NCI-H345 (cell line): ENCODE measurements at places on chromosomes 1 and 21.

DNA sequence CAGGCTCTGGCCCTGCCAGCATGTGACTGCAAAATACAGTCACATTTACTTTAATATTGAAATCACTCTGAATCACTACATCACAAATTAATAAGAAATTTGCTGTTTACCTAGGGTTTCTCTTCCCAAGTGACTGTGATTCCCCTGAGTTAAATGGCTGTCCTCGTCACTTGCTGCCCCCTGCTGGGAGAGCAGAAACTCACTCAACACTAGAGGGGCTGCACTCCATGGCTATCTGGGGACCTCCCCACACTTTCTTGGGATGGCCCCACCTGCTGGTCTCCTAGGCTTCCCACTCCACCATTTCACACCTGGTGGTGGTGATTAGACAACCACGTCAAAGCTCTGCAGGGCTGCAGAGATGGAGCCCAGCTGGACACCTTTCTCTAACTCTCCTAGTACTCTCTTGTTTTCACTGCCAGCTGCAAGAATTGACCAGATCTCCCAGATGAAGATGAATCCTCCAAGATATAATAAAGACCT is 63.4 kb downstream of the CD2 start:
- DNase-seq: peak; percentile 36

- no peak for DNase-seq
Measured at GRCh38 chr21:26732432-26733221, 112.6 kb downstream of the ADAMTS1 start.

- no peak for DNase-seq
Measured at GRCh38 chr1:19229229-19229628, 19.2 kb upstream of the UBR4 start.

DNA sequence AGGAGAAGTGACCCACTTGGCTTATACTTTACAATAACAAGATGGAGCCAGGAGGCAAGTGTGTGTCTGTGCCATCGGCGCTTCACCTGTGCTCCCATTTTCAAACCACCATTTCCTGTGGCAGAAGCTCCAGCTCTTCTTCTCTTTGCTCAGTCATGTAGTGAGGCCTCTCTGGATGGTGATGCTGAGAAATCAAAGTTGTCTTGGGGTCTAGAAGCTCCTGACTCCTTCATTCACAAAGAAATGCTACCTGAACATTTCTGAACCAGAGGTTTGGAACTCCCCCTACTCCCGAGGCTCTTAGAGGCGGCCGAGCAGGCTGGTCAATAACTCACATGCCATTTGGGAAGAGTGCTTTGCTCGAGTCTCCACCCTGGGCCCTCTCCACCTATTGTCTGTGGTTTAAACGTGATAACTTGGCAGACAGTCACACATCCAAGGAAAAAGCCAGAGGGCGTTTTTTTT is 18.0 kb downstream of the SLAMF1 start:
- no peak for DNase-seq

DNA sequence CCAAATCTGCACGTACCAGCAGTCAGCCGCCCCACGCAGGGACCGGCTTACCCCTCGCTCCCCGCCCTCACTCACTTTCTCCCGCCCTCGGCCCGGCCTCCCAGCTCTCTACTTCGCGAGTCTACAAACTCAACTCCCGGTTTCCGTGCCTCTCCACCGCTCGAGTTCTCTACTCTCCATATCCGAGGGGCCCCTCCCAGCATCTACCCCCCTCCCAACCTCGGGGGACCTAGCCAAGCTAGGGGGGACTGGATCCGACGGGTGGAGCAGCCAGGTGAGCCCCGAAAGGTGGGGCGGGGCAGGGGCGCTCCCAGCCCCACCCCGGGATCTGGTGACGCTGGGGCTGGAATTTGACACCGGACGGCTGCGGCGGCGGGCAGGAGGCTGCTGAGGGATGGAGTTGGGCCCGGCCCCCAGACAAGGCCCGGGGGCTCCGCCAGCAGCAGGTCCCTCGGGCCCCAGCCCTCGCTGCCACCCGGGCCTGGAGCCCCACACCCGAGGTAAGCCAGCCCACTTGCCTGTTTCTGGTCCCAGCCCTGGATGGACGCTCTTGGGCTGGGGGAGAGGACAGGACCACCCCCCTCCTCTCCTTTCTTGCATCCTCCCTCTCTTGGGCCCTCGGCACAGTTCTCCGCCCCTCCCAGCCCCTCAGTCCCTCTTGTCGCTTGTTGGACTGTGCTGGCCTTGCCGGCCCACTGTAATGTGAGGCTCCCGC is at the start of gene ARTN:
ARTN (plus strand) TSS at position 416 of the 715 bp plus-strand sequence. CDS start 1,856 bp downstream, outside the sequence.
- peak; percentile 69 for DNase-seq

DNA sequence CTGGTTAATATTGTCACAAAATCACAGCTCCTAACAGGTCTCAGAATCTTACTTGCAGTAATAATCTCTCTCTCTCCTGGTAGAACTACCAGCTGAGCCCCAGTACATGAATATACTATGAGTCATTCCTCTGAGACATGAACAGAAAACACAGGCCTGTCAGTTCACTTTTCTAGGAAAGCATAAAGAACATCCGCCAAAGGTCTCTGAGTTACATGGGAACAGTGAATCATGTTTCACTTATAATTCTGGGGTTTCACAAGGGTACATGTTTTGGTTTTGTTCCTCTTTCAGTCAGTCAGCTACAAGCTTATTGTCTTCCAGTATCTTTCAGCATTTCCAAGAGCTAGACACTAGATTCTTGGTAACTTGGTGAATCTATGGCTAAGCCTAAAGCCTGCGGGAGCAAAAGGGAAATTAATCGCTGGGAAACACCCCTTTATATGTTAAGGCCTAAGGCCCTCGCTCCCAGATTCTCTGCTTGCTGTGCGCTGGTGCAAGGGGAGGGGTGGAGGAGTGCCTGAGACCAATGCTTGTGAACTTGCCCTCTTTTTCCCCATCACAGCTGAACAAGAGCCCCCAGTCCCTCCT is 31.7 kb downstream of the IFNGR2 start:
- DNase-seq: no peak

DNA sequence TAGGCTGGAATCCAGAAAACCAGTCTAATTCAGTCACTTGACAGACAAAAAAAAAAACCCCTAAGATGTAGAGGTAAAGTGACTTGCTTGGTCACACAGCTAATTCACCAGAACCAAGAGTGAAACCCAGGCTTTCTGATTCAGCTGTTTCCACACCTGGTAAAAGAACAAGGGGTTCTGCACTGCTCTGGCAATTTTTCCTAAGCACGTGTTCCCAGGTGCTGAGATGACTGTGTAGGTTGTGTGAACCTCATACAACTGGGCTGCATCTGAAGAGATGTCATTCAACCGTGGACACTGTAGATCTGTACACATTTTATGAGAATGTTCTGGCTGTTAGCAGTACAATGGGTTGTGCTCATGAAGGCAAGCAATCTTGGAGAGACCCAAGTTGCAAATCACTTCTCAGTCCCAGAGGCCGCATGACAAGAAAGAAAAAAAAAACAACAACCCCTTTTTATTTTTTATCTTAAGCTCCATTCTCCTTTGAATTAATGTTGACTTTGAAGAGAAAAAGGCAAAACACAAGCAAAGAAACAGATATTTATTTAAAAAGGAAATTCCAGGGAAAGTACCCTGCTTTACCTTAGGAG is 95.4 kb downstream of the INTS7 start:
- peak; percentile 16 for DNase-seq

DNA sequence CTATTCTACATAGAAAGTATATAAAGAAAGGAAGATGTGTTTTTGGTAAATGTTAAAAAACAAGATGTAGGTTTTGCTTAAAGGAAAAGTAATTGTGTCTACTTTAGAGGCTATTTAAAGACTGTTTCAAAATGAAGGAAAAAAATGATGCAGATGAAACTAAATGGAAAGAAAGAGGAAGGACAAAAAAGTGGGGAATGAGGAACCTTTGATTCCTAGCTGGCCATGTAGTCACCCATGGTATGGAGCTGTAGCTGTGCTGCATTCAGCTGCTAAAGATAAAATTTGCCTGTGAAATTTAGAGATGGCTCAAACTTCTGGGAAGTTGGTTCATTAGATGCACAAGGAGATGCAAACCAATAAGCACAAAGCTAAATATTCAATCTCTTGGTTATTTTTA is 86.8 kb upstream of the SERBP1 start:
- DNase-seq: no peak

DNA sequence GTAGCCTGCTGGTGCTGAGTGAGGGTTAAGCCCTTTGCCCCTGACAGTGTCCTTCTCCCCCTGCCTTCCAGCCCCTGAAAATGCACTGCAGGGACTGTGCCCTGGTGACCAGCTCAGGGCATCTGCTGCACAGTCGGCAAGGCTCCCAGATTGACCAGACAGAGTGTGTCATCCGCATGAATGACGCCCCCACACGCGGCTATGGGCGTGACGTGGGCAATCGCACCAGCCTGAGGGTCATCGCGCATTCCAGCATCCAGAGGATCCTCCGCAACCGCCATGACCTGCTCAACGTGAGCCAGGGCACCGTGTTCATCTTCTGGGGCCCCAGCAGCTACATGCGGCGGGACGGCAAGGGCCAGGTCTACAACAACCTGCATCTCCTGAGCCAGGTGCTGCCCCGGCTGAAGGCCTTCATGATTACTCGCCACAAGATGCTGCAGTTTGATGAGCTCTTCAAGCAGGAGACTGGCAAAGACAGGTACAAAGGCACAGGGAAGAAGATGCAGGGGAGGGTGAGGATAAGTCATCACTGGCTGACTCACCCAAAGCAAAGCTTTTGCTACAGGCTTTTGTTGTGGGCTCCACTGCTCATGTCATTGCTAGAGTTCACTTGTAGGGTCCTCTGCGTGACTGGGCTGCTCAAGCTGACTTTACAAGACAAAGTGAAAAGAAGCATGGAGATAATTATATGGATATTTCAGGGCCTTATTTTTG is 174.9 kb downstream of the PIGK start:
- DNase-seq: no peak

GRCh38 chr1:121516234-121516967 is 331.6 kb downstream of the SRGAP2C start:
- DNase-seq: no peak
